Stimulated activated CD8-positive, alpha-beta memory T cell treated with anti-CD3 and anti-CD28 coated beads, Interleukin-4, amount 100 ng/mL, for 4 hours (primary cell): ENCODE measurements at places on chromosomes 7 and 10.

DNA sequence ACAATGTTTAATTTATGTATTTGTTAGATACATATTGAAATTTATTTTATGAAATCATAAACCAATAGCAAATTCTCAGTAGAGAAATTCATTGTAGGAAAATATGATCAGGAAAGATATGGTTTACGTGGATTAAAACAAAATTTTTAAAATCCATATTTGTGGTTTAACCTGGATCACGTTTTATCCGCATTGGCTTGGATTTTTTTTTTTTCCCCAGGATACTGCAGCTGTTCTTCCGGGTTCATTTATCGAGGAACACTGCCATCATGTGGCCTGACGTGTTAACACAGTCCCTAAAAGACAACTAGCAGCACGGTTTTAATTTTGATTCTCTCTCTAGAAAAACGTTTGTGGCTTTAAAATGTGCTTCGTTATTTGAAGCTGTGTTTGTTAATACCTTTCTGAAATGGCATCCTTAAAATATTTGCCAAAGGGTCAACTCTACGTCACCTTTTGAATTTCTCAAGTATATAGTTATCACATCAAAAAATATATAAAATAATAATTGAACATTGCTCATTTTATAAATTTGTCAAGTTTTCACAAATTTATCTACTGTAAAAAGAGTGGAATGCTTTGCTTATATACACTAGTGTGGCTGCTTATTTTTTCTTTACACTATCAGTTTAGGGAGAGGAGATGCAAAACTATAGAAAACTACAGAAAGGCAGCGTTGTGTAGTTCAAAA lies 8.7 kb upstream of the ASB4 start:
- no peak for DNase-seq

- no peak for DNase-seq
Observed at GRCh38 chr10:103759100-103759781, 96.1 kb downstream of the SH3PXD2A start.

- no peak for DNase-seq
Observed at GRCh38 chr7:70271617-70272081, 673.4 kb downstream of the AUTS2 start.

- DNase-seq, result no peak
Observed at GRCh38 chr7:9711259-9711918, 1262.3 kb upstream of the PHF14 start.

DNA sequence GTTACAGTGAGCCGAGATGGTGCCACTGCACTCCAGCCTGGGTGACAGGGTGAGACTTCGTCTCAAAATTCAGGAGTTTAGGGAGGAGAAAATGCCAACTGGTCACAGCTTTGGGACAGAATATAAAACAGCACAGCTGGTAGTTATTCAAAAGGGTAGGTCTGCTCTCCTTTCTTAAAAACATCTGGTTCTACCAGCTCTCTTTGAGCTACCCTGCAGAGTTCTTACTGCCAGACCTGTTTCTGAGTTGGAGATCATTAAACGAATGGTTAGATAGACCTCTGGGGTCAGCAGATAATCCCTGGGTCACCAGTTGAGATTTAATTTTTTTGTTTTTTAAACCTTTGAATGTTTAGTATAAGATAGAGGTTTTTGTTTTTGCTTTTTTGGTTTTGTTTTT lies 52.6 kb downstream of the MCU start:
- no peak for DNase-seq

GRCh38 chr7:156461881-156462665 lies 178.5 kb upstream of the RNF32 start:
- DNase-seq, result no peak

- no peak for DNase-seq
Observed at GRCh38 chr10:105121743-105122142, 480.7 kb downstream of the SORCS3 start.
